NCI-H1092 (cell line): ENCODE measurements at places on chromosomes 3 and 15.

DNA sequence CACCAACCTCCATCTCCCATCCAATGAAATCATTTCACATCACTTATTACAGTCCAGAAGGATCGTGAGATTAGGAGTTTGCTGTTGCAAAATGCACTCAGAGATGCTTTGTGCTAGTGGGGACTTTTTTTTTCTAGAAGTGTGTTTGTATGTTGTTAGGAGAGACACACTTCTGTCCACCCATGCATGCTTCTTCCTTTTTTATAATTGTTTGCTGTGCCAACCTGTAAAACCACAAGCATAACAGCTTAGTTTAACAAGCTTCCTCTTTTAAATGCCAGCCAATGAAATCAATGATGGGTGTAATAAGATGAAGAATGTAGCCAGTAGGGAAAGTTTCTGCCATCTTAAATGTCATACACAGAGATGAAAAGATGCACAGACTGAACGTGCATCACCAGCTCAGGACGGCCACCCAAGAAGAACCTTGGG is 305.6 kb upstream of the STT3B start:
- no peak for DNase-seq

DNA sequence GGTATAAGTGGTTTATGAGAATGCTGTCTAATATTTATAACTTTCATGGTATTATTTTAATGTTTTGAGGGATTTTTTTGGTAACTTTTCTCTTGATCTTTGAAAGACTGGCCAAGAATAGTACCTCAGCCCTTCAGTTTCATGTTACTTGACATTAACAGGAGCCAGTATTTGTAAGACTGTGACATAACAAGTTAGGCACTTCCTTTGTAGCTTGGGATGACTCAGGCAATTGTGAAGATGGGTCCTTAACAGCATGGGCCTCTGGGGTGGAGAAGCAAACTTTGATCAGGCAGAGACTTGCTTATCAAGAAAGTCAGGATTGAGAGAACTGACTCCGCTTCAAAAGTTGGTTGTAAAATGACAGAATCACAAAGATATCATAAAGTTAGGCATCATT is 9.5 kb downstream of the LRRC49 start:
- DNase-seq = no peak

GRCh38 chr3:179528772-179529171 is 34.0 kb upstream of the ACTL6A start:
- no peak for DNase-seq

DNA sequence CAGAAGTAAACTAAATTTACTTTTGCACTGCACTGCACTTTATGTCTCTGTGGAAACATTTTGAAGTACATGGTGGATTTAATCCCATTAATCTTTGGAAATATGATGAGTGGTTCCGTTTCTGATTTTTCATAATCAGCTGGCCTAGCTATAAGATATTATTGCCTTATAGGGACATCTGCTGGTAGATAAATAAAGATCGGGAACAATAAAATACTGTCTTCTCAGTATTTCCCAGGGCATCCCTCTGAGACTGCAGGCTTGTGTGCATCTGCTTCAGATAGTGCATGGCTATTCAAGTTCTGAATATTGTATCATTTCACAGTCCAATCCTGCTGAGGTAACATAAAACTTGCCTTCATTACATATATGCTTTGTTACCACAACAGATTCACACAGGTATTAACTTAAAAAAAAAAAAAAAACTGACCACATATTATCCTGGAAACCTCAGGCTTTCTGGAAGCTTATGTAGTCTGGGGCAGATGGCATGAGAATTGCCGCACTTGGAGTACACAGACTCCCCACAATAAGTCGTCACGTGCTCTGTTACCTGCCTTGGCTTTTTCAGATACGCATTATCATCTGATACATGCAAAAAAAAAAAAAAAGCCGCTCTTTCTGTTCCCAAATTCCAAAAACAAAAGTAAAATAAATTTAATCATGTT is 330.8 kb upstream of the AGTR1 start:
- DNase-seq = no peak
